Chondrocyte (in vitro differentiated cells): ENCODE measurements at places on chromosomes 13 and 19. TPM values are rescaled to one million over a fixed set of nuclear protein-coding genes. Genes with fewer than 3 reads are reported as not detected.

Gene BORCS8
- total RNA-seq, result 14.5 to 29.6 TPM (median 14.6 TPM) in 3 replicates

Gene KLF12
- 25.2 to 29.0 TPM (median 28.4 TPM) in 3 replicates for total RNA-seq

Gene KCNN4
- 2.3 to 3.3 TPM (median 2.9 TPM) in 3 replicates for total RNA-seq

- no peak for DNase-seq
- H3K27me3 ChIP-seq, result peaks cover 6% of the 10 kb centered on the region
- H3K4me3 ChIP-seq, result peak overlapping the region; percentile 36
- peak overlapping the region; percentile 93 for H3K27ac ChIP-seq
- H3K4me1 ChIP-seq, result peaks cover 31% of the 10 kb centered on the region
These were observed 5.6 kb downstream of the TLE6 start for GRCh38 chr19:2982983-2983350.

DNA sequence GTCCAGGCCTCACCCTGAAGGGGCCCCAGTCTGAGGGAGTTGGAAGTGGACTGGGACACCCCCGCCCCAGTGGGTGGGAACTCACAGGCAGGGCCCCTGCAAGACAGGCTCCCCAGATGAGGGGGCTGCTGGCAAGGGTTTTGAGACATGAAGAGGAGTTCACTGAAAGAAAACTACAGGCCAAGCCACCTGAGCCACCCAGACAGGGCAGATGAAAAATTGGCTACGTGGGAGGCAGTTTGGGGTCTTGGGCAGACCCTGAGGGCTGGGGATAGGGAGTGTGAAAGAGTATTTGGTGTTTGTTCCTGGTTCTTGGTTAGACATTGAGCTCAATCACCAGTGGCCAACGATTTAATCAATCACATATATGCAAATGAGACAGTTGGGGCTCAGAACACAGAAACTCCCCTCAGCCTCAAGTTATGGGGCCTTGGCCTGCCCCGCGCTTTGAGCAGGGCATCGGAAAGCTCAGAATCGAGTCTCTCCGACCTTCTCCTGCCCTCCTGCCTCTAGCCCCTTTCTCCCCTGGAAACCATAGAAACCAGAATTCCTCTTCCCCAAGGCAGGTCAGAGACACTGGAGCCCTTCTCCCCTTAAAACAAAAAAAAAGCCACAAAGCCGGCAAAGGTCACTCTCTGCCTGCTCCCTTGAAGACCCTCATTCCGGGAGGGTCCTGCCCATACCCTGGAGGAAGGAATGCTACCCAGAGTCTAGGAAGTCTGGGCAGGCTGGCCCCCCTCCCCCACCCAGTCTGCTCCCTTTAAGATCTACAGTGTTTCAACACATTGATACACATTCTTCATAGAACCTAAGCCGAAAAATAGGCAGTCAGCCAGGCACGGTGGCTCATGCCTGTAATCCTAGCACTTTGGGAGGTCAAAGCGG lies 1.3 kb upstream of the ISYNA1 start:
- H3K4me3 ChIP-seq, result no peak overlapping the region
- peaks cover 40% of the 10 kb centered on the region for H3K4me1 ChIP-seq
- DNase-seq, result no peak
- H3K27me3 ChIP-seq, result no peaks in the 10 kb centered on the region
- peak overlapping the region; percentile 90 for H3K27ac ChIP-seq

GRCh38 chr19:35907377-35907745 lies 734 bp downstream of the TYROBP start:
- H3K27me3 ChIP-seq, result no peaks in the 10 kb centered on the region
- no peak overlapping the region for H3K27ac ChIP-seq
- DNase-seq, result no peak
- H3K4me3 ChIP-seq, result no peak overlapping the region

DNA sequence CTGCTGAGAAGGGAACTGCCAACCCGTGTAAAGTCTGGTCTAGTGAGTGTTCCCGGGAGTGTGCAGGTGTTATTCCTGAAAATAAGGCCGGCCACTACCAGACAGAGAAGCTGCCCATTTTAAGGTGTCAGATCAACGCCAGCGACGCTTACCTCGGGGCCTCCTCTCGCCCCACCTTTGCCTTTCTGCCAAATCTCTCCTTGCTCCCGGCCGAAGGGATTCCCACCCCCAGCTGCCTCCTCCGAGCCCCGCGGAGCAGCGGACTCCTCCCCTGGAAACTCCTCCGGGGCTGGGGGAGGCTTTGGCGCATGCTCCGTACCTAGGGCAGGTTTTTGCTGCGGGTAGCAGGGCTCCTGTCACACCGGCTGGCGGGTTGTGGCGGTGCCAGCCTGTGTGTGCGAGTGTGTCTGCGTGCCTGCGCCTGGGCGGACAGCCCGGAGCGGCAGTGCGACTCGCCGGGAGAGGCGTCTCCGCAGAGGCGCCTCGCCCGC lies at the start of gene HS6ST3:
Gene HS6ST3, plus strand, starts transcription at position 359 of the 491 bp plus-strand sequence.
- DNase-seq, result no peak
- peaks cover 70% of the 10 kb centered on the region for H3K27me3 ChIP-seq
- peaks cover 13% of the 10 kb centered on the region for H3K4me1 ChIP-seq
- peak within 1 kb of the TSS; percentile 62 for H3K4me3 ChIP-seq
- H3K27ac ChIP-seq, result no peak within 1 kb of the TSS
- H3K36me3 ChIP-seq, result peaks cover 2% of the 10 kb centered on the region

- no peak for DNase-seq
- H3K27me3 ChIP-seq, result no peaks in the 10 kb centered on the region
- peaks cover 26% of the 10 kb centered on the region for H3K4me1 ChIP-seq
- H3K4me3 ChIP-seq, result peak overlapping the region; percentile 35
These were observed 328.1 kb downstream of the MYO16 start for GRCh38 chr13:108957369-108958012.

- no peaks in the 10 kb centered on the region for H3K27me3 ChIP-seq
- peak overlapping the region; percentile 14 for H3K4me3 ChIP-seq
- peaks cover 26% of the 10 kb centered on the region for H3K4me1 ChIP-seq
- no peak for DNase-seq
- H3K36me3 ChIP-seq, result no peaks in the 10 kb centered on the region
These were observed 41.4 kb upstream of the SERP2 start for GRCh38 chr13:44331912-44332851.

DNA sequence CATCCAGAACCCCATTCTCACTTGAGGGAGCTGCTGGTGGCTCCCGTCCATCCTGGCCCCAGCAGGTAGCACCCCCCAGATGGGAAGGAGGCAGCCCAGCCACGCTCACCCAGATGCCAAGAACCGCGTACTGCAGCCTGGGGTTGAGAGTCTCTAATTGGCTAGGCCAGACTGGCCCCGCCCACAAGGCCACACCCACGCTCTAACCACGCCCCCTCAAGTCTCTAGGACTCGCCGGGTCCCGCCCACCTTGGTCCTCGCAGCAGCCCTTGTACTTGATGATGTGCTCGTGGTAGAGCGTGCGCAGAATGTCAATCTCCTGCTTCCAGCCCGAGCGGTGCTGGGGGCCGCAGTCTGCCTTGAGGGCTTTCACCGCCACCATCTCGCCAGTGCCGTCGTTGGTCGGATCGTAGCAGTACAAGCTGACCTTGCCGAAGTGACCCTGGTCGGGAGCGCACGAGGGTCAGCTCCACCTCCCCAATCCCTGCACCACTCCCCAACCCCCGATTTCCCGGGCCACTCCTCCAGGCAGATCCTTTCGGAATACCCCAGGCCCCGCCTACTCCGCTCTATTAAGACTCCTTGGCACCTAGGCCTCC lies 14.5 kb upstream of the ICAM3 start:
- no peak overlapping the region for H3K4me3 ChIP-seq
- no peaks in the 10 kb centered on the region for H3K27me3 ChIP-seq
- H3K27ac ChIP-seq, result no peak overlapping the region
- peaks cover 22% of the 10 kb centered on the region for H3K36me3 ChIP-seq
- H3K4me1 ChIP-seq, result no peaks in the 10 kb centered on the region
- DNase-seq, result no peak

- peak overlapping the region; percentile 57 for H3K4me3 ChIP-seq
- peak overlapping the region; percentile 49 for H3K27ac ChIP-seq
- peaks cover 79% of the 10 kb centered on the region for H3K4me1 ChIP-seq
These were observed 112.2 kb upstream of the MBNL2 start for GRCh38 chr13:97109841-97110492.

- H3K4me1 ChIP-seq, result no peaks in the 10 kb centered on the region
- no peak overlapping the region for H3K4me3 ChIP-seq
- H3K27ac ChIP-seq, result no peak overlapping the region
- H3K36me3 ChIP-seq, result peaks cover 36% of the 10 kb centered on the region
- no peak for DNase-seq
- no peaks in the 10 kb centered on the region for H3K27me3 ChIP-seq
These were observed 42.7 kb downstream of the PHF11 start for GRCh38 chr13:49538404-49538803.

DNA sequence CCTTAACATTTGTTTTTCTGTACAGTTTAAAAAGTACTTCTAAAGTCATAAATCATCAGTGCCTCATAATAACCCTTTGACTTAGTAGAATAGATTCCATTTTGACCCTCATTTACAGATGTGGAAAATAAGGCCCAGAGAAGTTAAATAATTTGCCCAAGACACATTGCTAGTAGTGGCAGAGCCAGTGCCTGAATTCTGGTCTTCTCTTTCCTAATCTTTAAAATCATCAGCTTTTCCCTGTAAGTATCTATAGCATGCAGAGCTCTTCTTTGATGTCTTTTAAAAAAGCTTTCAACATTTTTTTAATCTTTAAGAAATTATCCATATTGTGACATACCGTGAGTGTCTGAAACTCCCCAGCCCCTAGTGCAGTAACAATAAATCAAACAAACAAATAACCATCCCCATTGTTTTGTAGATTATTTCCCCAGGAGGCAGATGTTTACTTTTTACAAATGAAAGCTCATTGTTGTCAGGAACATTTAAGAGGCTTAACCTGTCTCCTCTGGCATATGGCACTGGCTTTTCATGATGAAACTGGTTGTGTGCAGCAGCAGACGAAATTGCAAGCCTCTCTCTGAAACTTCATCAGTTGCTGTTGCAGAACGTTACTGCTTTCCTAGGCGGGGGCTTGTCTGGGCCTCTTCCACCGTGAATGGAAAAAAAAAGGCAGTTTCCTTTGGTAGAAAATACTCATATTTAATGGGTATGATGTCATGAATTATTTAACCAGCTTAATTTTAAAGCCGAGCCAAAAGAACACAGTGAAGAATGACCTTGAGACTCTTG lies 31.7 kb upstream of the PCDH8 start:
- H3K4me1 ChIP-seq, result no peaks in the 10 kb centered on the region
- H3K4me3 ChIP-seq, result no peak overlapping the region

- H3K27me3 ChIP-seq, result no peaks in the 10 kb centered on the region
- no peaks in the 10 kb centered on the region for H3K36me3 ChIP-seq
- no peak for DNase-seq
- H3K4me1 ChIP-seq, result peaks cover 52% of the 10 kb centered on the region
- H3K4me3 ChIP-seq, result no peak overlapping the region
These were observed 84.0 kb downstream of the MBNL2 start for GRCh38 chr13:97306106-97306505.

- H3K27ac ChIP-seq, result no peak overlapping the region
- H3K27me3 ChIP-seq, result no peaks in the 10 kb centered on the region
- no peak for DNase-seq
- peaks cover 4% of the 10 kb centered on the region for H3K4me1 ChIP-seq
- H3K36me3 ChIP-seq, result no peaks in the 10 kb centered on the region
These were observed 511.4 kb upstream of the KLF12 start for GRCh38 chr13:74645586-74645985.

DNA sequence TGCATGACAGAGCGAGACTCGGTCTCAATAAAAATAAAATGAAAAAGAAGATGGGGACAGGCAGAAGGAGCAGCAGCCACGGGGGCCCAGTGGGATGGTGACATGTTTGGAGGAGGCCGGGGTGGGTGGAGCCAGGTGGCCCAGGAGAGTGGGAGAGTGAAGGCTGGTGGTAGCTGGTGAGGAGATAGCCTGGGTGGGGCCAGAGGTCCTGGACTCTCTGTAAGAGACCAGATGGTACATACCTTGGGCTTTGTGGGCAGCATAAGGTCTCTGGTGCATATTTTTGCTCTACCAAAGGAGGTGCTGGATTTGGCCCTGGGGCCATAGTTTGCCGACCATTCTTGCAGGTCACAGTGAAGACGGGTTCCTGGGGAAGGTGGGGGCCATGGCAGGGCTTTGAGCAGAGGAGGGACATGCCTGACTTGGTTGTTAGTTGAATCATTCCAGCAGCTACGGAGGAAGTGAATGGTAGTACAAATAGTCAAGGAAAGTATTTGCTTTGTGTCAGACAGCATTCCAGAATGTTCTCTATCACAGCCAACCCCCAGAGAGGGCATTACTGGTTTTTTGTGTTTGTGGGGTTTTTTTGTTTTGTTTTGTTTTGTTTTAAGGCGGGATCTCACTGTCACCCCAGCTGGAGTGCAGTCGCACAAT lies 69.1 kb downstream of the ARHGEF18 start:
- no peak for DNase-seq
- H3K27ac ChIP-seq, result peak overlapping the region; percentile 85
- H3K27me3 ChIP-seq, result no peaks in the 10 kb centered on the region
- H3K4me3 ChIP-seq, result no peak overlapping the region
- H3K36me3 ChIP-seq, result peaks cover 6% of the 10 kb centered on the region
- H3K4me1 ChIP-seq, result peaks cover 26% of the 10 kb centered on the region

DNA sequence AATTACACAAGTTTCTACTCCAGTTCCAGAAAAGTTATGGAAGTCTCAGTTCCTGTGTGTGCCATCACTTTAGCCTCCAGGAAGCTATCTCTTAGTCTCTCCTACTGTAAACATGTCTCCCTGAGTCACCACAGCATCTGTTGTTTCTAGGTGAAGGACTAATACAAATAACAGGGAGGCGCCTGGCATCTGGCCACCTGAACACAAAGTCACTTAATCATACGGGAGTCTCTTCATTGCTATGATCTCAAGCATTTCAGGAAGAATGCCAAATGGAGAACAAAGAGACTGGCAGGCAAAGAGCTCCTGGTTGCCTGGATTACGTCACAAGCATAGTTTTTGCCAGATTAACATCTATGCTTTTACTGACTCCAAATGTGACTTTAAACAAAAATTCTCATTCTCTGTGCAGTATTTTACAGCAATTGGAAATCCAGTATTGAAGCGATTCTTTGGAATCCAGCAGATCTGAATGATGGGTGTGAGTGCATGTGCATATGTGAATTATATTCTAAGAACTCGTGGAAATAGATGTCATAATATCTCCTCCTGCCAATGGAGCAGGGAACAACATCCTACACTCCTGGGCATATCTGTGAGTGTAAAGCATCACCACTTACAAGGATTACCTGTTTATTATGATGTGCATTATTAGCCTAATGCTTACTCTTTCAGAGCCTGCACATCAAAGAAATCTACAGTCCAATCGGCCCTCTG lies 572.8 kb downstream of the PCDH9 start:
- peaks cover 30% of the 10 kb centered on the region for H3K4me1 ChIP-seq
- H3K36me3 ChIP-seq, result peaks cover 6% of the 10 kb centered on the region
- no peaks in the 10 kb centered on the region for H3K27me3 ChIP-seq
- no peak overlapping the region for H3K27ac ChIP-seq

- no peak for DNase-seq
- H3K27me3 ChIP-seq, result peaks cover 3% of the 10 kb centered on the region
- H3K36me3 ChIP-seq, result no peaks in the 10 kb centered on the region
- H3K27ac ChIP-seq, result peak overlapping the region; percentile 47
These were observed 788 bp upstream of the DLEU7 start for GRCh38 chr13:50844084-50844875.
